SHP77 treated with DMSO at 0.1 percent for 48 hours (cell line): ENCODE measurements at places on chromosomes 1 and 21.

- DNase-seq, result no peak
Measured at GRCh38 chr1:246139745-246140182, 367.3 kb downstream of the SMYD3 start.

DNA sequence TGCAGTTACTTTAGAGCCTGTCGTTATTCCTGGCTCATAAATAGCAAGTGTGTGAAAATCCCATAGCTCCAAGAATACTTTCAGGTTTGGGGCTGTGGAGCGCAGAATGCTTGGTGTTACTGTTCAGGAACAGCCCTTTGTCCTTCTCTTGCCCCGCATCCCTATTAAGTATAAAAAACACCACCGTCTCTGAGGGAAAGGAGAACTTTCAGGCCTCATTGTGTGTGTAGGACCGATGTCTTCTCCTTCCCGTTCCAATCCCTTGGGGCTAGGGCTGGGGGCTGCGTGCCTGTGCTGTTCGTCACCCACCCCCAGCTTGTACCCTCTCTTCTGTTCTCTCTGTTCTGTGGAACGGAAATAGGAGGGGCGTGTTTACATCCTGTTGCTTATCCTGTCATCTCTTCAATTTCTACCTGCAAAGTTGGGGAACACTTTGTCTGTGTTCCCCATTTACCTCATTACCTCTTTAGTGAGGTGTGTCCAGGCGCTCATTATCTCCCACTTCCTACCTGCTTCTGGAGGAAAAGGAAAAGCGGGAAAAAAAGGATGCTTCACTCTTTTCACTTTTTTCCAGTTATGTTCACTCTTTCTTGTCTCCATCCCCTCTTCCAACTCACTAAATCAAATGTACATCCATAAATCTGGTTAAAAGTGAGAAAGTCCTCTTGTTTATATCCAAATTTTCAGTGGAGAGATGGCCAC, 788 bp upstream of the TXNIP start:
- DNase-seq, result no peak

DNA sequence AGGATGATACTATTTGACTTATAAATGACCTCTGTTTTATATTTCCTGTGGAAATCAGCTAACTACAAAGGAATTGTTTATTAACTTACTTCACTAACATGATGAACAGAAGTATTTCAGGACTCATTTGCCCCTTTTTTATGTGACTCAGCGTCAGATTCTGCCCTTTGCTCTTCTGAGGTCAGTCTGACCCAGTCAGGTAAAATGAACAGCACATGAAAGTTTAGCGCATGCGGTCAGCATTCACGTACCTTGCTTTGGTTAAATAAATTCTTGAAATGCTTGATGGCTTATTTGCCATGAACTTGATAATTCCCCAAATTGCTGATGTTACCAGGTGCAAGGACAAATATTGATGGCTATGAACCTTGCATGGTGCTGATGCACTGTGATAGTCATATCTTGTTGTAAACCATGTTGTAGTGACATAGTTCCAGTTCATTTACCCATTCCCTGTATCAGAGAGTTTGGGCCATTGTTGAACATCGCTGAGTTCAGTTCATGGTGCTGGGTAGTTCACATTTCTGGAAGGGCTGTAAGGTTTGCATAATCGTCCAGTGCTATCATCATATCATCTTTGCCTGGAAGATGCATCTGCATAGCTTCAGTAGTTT, 133.4 kb downstream of the NFIA start:
- no peak for DNase-seq

DNA sequence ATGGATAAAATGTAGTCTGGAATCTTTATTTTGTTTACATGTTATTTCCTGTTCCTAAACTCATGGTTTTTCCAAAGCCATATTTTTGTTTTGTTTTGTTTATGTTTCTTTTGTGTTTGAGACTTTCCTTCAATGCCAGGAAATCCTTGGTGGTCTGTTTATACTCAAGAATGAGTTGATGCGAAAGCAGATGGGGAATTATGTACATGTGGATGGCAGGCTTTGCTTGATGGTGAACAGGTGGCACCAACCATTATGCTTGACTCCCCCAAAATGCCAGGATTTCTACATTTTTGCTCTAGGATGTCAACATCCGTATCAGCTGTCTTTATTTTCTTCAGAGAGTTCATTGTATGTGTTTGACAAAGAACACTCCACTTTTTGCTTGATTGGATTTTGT, 448.5 kb downstream of the PRDM2 start:
- no peak for DNase-seq

DNA sequence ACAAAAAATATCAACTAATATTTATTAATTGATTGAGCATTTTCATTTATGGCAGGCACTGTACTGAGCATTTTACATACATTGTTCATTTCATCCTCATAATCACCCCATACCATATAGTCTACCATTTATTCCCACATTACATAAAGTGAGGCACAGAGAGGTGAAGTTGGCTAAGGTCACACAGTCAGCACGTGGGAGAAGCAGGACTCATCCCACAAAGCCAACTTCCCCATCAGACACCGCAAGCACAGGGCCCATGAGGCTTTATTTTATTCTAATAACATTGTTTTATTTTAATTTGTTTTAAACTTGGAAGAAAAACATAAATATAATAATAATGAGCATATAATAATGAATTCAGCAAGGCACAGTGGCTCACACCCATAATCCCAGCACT, 43.1 kb upstream of the CAPZB start:
- DNase-seq, result no peak

DNA sequence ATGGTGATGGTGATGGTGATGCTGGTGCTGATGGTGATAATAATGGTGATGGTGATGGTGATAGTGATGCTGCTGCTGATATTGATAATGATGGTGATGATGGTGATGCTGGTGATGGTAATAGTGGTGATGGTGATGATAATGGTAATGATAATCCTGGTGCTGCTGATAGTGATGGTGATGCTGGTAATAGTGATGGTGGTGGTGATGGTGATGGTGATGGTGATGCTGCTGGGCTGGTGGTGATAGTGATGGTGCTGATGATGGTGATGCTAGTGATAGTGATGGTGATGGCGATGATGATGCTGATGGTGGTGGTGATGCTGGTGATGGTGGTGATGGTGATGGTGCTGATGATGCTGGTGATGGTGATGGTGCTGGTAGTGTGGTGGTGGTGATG, 58.4 kb upstream of the IGSF21 start:
- DNase-seq, result no peak

DNA sequence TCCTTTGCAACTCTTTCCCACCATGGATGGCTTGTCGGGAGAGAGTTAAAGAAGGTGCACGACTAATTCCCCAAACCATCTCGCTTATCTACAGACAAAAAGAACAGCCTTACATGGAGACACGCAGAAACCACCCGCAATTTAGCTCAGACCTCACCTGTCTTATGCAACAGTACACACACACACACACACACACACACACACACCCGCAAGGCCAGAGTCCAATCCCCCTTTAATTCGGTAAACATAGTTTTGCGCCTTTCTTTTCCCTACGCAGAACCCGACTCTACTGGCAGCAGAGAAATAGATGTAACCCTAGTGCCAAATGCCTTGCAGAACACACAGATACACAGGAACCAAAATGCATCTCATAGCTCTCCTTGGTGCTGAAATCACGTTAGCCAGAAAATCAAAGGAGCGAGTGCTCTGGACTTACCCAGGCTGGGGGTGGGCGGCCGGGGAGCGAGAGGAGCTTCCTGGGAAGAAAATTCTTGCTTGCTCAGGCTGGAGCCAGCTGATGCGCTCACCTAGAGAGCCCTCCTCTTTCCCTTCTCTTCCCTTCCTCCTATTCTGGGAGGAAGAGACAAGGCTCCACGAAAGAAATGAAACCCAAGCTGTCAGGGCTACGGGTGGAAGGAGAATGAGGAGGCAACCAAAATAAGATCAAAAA, 470 bp downstream of the TNR start:
- no peak for DNase-seq

DNA sequence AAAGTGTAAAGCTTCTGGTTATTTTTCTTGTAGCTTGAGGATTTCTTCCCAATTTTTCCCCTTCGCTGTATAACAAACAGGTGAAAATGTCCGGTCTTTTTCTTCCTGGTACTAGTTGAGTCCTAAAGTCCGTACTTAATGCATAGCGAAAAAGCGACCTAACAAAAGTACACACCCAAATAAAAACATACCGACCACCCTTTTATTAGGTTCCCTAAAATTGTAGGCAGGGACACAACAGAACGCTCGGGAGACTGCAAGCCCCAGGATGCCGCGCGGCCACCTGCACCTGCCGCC, 281 bp upstream of the BTF3L4 start:
- no peak for DNase-seq

GRCh38 chr21:15437883-15438282, 291.9 kb upstream of the USP25 start:
- no peak for DNase-seq

DNA sequence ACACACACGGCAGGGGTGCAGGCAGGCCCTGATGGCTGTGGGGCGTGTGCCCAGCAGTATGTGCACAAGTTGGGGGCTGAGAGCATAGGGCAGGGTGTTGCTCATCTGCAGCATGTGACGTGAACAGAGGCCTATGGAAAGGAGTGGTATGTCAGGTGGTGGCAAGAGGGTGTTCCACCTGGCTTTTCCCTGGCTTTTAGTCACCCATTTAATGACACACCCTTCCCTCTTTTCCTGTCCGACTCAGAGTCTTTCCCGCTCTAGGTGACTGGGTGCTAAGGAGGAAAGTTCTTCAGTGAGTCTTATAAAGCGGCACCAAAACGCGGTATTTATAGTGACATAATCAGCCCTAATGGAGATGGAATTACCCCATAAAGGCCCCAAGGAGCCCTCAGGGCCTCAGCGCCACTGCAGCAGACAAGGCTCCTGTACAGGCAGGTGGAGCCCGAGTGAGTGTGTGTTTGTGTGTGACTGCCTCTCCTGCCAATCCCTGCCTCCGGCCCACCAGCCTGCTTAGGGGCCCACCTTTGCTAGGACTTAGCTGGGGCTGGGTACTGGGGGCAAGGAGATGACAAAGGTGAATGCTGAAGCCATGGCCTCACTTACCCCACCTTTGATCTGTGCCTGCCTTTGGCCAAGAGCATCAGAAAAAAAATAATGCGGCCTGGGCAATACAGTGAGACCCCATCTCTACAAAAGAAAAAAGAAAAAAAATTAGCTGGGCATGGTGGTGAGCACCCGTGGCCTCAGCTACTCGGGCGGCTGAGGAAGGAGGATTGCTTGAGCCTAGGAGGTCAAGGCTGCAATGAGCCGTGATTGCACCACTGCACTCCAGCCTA, 3.3 kb upstream of the EPHA2 start:
- no peak for DNase-seq

DNA sequence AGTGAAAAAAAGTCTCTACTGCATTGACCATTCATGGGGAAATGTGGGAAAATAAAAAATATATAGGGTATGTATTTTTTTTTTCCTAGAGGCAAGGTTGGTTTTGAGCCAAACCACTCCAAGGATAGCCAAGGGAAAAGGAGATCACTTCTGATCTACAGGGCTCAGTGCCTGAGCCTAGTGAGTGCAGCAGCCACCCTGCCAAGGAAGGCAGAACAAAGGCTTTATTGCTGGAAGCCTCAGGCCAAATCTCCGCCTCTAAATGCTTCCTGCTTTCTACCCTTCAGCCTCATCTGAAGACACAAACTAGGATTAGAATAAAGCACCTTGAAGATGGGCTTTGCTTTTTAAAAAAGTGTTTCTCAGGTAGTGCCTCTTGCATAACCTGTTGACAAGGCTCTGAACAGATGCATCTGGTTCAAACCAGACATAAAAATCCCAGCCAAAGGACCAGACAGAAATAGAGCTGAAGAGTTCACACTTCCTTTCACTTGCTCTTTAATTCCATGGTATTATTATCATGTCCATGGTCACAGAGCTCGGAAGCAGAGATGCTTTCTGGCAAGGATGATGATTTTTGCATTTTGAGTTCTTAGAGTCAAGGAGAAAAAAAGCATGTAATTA, 10.5 kb downstream of the C1orf115 start:
- no peak for DNase-seq

DNA sequence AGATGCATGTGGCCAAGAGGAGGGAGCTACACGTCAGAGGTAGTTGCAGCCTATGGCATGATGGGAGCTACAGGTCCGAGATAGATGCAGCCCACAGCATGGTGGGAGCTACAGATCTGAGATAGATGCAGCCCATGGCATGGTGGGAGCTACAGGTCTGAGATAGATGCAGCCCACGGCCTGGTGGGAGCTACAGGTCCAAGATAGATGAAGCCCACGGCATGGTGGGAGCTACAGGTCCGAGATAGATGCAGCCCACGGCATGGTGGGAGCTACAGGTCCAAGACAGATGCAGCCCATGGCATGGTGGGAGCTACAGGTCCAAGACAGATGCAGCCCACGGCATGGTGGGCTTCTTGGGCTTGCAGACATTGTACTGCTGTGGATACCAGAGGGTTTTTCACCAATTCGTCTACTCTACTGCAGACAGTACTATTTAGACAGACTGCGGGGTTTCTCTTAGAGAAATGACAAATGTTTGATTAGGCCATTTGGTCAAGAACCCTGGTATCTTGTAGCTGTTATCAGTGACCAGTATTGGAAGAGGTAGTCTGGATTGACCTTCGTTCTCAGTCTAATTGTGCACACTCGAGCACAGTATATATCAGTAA, 127.4 kb downstream of the DHRS3 start:
- DNase-seq, result no peak

GRCh38 chr1:62774971-62775595, 8.8 kb upstream of the ATG4C start:
- no peak for DNase-seq

- DNase-seq, result no peak
Measured at GRCh38 chr1:221994274-221994698, 252.4 kb upstream of the DUSP10 start.

- no peak for DNase-seq
Measured at GRCh38 chr1:3078430-3078861, 9.4 kb downstream of the PRDM16 start.

DNA sequence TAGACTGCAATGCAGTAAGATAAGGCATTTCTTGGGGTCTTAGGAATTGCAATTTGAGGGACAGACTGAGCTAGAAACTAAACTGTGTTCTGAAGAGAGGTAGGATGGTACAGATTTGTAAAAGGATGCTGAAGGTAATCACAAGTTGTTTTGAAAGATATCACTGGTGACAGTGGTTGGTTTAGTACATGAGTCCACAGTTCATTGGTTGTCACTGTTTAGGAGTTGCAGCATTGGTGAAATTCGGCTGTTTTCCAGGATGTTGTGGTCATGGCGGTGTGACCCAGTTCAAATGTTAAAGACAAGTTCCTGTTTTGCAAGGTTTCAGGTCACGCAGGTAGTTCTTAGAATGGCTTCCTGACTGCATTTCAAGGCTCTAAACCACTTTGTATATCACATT, 292.8 kb upstream of the B3GALT2 start:
- DNase-seq, result no peak

DNA sequence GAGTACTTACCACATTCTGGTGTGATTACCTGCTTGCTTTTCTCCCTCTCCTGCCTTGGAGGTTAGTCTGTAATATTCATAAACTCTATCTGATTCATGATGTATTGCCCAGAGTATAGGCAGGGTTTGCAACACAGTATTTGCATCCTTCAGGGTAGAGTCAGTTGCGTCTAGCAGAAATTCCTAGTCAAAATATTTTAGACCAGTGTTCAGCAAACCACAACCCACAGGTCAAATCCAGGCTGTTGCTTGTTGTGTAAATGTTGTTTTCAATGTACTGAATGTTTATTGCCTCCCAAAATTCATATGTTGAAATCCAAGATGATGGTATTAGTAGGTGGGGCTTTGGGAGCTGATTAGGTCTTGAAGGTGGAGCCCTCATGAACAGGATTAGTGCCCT, 82.9 kb downstream of the NGF start:
- no peak for DNase-seq

GRCh38 chr1:35587736-35588135, 14.6 kb downstream of the TFAP2E start:
- DNase-seq, result no peak
